ENCODE measurements at places on chromosomes 7 and 10. TPM values are rescaled to one million over a fixed set of nuclear protein-coding genes. Genes with fewer than 3 reads are reported as not detected.

ADCY1 gene
- total RNA-seq = 0.34 TPM

FAM13C gene
- total RNA-seq = 2.8 TPM

GIMAP8 gene
- total RNA-seq = 0.38 TPM

BAZ1B gene
- total RNA-seq = 40.4 TPM

ECHDC3 gene
- 55.7 TPM for total RNA-seq

FAM25C gene
- not detected for total RNA-seq

VPS41 gene
- total RNA-seq = 25.5 TPM

PANK1 gene
- total RNA-seq = 5.9 TPM

ENTPD1 gene
- 10.3 TPM for total RNA-seq

FAM25G gene
- 10.0 TPM for total RNA-seq

FKBP9 gene
- total RNA-seq = 78.1 TPM

Measured in esophagus squamous epithelium (tissue), 5 donors.